T-helper 17 cell (primary cell): ENCODE measurements at places on chromosomes 2 and 18.
A peak's percentile ranks its signal among the peaks of the same experiment; 100 is the strongest.

- H3K27ac ChIP-seq = no peak overlapping the region
- no peak overlapping the region for H3K4me3 ChIP-seq
Measured at GRCh38 chr2:239763433-239764097, 261.6 kb downstream of the NDUFA10 start.

- H3K36me3 ChIP-seq = no peaks in the 10 kb centered on the region
- no peak overlapping the region for H3K4me3 ChIP-seq
- no peak overlapping the region for H3K27ac ChIP-seq
- H3K4me1 ChIP-seq = no peaks in the 10 kb centered on the region
Measured at GRCh38 chr2:39568561-39569006, 97.1 kb upstream of the TMEM178A start.

DNA sequence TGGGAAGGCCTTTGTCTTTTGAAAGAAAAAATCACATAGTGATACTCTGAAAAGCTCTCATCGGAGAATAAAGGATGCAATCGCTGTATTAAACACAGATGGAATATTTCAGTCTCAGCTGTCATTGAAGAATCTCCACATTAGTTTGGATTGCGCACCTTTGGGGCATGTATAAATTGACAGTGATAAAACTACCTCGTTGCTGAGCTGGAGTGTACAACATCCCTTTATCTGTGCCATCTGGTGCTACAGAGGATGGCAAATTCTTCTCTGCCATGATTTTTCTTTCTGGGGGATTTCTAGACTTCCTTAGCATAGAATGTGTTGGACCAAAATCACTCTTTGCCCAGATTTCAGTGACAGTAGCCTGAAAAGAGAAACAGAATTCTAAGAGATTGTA lies 185.3 kb downstream of the PARD3B start:
- no peak overlapping the region for H3K27ac ChIP-seq
- no peaks in the 10 kb centered on the region for H3K27me3 ChIP-seq
- DNase-seq = no peak
- no peaks in the 10 kb centered on the region for H3K4me1 ChIP-seq
- peaks cover 3% of the 10 kb centered on the region for H3K36me3 ChIP-seq
- H3K4me3 ChIP-seq = no peak overlapping the region

- no peak for DNase-seq
- H3K27ac ChIP-seq = no peak overlapping the region
- no peaks in the 10 kb centered on the region for H3K4me1 ChIP-seq
Measured at GRCh38 chr2:6791682-6792081, 74.0 kb downstream of the CMPK2 start.

DNA sequence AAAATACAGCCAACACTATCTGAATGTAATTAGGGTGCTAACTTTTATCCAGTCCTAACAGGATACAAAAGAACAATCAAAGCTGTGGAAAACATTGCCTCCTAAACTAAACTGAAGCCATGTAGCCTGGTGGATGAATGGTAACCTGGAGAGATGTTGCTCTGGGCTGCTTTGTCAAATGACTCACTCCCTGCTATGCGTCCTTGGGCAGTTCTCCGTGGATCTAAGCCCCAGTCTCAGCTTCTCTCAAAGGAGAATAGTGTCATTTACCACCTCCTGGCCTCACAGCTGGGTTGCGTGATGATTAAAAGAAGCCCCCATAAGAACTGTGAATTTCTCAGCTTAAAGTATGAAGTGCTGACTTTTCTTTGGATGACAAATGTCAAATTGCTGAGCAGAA lies 203.7 kb downstream of the ICOS start:
- no peak overlapping the region for H3K27ac ChIP-seq
- peaks cover 6% of the 10 kb centered on the region for H3K4me1 ChIP-seq
- no peaks in the 10 kb centered on the region for H3K36me3 ChIP-seq
- DNase-seq = no peak

DNA sequence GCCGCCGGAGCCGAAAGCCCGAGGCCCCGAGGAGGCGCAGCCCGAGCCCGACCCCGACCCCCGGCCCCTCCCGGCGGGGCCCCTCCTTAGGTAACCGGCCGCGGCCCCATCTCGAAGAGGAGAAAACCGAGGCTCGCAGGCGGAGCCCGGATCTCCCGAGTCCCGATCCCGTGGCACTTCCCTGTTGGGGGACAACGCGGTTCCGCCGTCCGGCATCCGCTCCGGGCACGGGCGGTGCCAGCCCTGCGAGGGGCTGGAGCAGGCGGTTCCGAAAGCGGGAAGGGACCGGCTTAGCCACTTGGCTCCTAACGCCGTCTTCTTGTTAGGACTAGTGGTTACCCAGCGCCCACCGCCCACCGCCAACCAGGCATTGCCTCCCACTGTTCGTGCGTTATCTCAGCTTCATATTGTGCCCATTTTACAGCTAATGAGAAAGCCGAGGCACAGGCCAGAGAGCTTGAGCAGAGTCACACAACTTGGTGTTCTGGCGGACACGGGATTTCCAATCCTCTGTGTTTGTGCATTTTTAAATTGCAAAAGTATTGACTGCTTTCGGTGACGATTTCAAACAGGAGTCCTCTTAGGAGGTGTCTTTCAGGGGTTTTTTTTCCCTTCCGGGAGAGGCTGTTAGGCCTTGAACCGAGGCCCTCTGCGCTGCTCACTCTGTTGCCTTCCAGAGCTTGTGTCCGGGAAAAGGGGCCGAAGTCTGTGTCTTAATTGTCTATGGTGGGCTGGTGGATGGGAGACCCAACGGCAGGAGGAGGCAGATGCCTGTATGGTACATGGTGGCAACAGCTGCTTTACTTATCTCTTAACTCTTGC lies 562 bp downstream of the CENPA start:
- peaks cover 16% of the 10 kb centered on the region for H3K27me3 ChIP-seq
- H3K4me1 ChIP-seq = peaks cover 15% of the 10 kb centered on the region
- peak overlapping the region; percentile 89 for H3K4me3 ChIP-seq
- DNase-seq = no peak
- no peak overlapping the region for H3K27ac ChIP-seq

GRCh38 chr18:8858888-8859511 lies 153.6 kb downstream of the MTCL1 start:
- no peak overlapping the region for H3K27ac ChIP-seq
- no peaks in the 10 kb centered on the region for H3K36me3 ChIP-seq
- H3K27me3 ChIP-seq = peaks cover 12% of the 10 kb centered on the region
- no peak overlapping the region for H3K4me3 ChIP-seq
- peaks cover 3% of the 10 kb centered on the region for H3K4me1 ChIP-seq
- DNase-seq = no peak

DNA sequence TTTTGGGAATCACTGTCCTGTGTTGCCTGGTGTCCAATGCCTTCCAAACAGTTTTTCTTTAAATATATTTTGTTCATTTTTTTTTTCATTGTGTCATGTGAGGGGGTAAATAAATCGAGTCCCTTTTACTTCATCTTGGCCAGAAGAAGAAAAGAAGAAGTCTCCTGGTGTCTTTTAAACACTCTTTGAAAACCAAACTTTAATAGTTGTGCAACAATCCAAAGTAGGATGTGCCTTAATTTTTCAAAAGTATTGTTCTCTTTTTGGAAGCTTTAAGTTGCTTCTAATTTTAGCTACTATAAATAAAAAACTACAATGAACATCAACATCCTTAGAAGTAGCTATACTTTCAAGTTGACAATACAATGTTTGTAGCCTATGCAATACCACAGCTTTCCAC lies 154.9 kb downstream of the ATAD2B start:
- no peaks in the 10 kb centered on the region for H3K27me3 ChIP-seq
- peaks cover 14% of the 10 kb centered on the region for H3K36me3 ChIP-seq
- DNase-seq = no peak
- no peak overlapping the region for H3K4me3 ChIP-seq

GRCh38 chr2:97900806-97901205 lies 94.9 kb downstream of the TMEM131 start:
- DNase-seq = no peak
- H3K36me3 ChIP-seq = peaks cover 6% of the 10 kb centered on the region
- no peak overlapping the region for H3K27ac ChIP-seq
- no peak overlapping the region for H3K4me3 ChIP-seq
- peaks cover 8% of the 10 kb centered on the region for H3K4me1 ChIP-seq

DNA sequence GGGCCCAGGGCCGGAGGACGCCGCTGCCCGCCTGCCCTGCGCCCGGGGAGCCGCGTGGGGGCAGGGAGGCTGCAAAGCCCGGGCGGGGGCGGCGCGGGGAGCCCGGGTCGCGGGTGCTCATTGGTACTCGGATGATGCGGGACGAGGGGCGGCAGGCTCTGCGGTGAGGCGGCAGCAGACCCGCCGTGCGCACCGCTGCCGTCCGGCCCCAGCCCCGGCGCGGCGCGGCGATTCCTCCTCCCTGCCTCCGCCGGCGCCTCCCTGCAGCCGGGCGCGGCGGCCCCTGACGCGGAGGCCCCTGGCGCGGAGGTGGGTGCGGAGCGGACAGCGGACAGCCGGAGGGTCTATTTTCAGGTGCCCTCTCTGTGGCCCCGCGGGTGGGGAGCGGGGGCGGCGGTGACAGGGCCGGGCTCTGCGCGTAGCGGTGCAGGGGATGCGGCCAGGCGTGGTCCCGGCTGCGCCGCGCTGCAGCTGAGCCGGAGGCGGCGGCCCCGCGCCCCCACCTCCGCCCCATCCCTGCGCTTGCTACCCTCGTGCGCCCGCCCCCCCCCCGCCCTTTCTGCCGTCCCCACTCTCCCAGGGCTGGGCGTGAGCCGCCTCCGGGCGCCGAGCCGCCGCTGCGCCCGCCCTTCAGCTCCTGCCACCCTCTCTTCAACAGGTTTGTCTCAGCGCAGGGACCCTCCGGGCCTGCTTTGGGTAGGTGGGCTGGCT lies 640 bp downstream of the SPTBN1 start:
- no peak for DNase-seq
- H3K27ac ChIP-seq = no peak overlapping the region
- H3K4me3 ChIP-seq = peak overlapping the region; percentile 91
- H3K36me3 ChIP-seq = peaks cover 2% of the 10 kb centered on the region

DNA sequence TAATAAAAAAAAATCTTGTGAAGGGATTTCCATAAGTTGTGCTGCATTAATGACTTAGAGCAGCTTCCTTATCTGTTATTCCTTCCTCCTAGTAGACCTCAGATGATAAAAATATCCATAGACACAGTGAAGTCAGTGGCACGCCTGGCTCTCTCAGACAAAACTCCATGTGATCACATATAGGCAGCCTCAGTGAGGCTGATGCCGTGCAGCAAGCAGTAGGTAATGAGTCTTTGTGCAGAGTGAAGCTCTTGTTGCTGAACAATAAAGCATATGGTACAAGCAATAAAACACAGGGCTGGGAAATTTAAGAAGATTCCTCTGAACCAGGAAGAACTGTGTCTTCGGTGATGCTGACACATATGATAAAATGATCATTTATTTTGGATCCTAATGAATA lies 102.7 kb downstream of the CSRNP3 start:
- no peaks in the 10 kb centered on the region for H3K36me3 ChIP-seq
- no peak for DNase-seq
- H3K4me1 ChIP-seq = peaks cover 3% of the 10 kb centered on the region
- H3K27me3 ChIP-seq = peaks cover 16% of the 10 kb centered on the region
- no peak overlapping the region for H3K27ac ChIP-seq

DNA sequence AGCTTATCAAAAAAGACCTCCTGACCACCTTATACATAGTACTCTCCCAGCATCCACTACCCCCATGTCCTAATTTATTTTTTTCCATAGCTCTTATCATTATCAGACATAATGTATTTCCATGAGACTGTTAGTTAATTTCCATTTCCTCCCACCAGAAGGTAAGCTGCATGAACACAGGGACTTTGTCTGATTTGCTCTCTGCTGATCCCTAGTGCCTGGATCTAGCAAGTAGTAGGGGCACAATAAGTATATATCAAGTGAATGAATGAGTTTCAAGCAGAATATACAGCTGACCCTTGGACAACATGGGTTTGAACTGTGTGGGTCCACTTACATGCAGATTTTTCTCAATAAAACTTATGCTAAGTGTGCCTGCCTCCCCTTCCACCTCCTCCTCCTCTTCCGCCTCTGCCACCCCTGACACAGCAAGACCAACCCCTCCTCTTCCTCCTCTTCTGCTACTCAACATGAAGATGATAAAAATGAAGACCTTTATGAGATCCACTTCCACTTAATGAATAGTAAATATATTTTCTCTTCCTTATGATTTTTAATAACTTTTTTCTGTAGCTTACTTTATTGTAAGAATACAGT lies 53.8 kb downstream of the CTAGE1 start:
- H3K27me3 ChIP-seq = no peaks in the 10 kb centered on the region
- H3K27ac ChIP-seq = no peak overlapping the region
- H3K36me3 ChIP-seq = no peaks in the 10 kb centered on the region
- DNase-seq = no peak
- H3K4me1 ChIP-seq = no peaks in the 10 kb centered on the region

DNA sequence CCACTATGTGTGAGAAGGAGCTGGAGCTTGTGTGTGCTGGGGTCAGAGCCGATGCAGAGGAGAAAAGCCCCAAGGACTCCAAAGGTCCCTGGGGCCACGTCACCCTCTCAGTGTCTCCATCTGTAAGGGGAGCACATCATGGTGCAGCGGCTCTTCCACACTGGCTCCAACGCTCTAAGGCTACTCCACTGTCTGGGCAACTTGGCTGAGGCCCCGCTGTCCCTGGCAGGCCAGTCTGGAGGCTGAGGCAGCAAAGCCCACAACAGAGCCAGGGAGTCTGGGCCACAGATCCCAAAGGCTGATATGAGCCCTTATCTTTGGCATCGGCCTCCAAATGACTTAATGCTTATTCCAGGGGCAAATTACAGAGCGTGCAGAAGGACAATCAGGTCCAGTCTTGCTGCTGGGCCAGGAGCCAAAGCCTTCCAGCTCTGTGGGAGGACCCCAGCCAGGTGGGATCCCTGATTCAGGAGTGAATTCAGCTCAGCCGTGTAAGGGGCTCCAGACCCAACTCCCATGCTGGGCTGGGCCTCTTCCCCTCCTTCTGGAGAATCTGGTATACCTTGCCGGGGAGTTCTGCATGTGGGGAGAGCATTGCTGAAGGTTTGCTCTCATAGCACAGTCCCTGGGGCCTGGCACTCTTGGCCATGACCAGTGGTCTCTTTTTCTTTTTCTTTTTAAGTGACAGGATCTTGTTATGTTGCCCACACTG lies 1.8 kb upstream of the DUSP2 start:
- peak overlapping the region; percentile 100 for H3K27ac ChIP-seq
- no peaks in the 10 kb centered on the region for H3K36me3 ChIP-seq
- H3K4me1 ChIP-seq = peaks cover 52% of the 10 kb centered on the region

GRCh38 chr2:189477756-189478155 lies 36.5 kb downstream of the WDR75 start:
- peak overlapping the region; percentile 19 for H3K4me3 ChIP-seq
- peaks cover 2% of the 10 kb centered on the region for H3K4me1 ChIP-seq
- no peaks in the 10 kb centered on the region for H3K27me3 ChIP-seq
- H3K36me3 ChIP-seq = peaks cover 6% of the 10 kb centered on the region
- DNase-seq = no peak

GRCh38 chr2:127448526-127448925 lies 30.3 kb downstream of the PROC start:
- no peaks in the 10 kb centered on the region for H3K4me1 ChIP-seq
- no peak overlapping the region for H3K27ac ChIP-seq
- DNase-seq = no peak
- H3K4me3 ChIP-seq = no peak overlapping the region

DNA sequence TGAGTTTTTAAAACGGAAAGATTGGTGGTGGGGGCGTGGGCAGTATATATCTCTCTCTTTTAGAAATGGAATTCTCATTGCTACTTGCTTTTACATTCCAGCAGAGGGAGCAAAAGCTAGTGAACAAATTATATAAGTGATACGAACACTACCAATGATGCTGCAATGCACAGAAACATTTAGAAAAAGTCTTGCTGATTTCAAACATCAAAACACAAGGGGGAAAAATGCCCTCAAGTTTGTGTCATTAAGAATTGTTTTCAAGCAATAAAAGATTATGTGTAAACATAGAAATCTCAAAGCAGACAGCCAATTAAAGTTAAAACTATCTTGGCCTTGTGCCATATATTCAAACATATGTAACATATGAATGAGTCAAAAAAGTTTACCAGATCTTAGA lies 296.3 kb upstream of the KCNJ3 start:
- H3K27ac ChIP-seq = no peak overlapping the region
- H3K36me3 ChIP-seq = no peaks in the 10 kb centered on the region
- no peaks in the 10 kb centered on the region for H3K27me3 ChIP-seq
- no peak overlapping the region for H3K4me3 ChIP-seq
